ENCODE measurements at places on chromosomes 7 and 10.

GRCh38 chr7:105487579-105488571 is 34.2 kb downstream of the PUS7 start:
- DNase-seq = no peak

DNA sequence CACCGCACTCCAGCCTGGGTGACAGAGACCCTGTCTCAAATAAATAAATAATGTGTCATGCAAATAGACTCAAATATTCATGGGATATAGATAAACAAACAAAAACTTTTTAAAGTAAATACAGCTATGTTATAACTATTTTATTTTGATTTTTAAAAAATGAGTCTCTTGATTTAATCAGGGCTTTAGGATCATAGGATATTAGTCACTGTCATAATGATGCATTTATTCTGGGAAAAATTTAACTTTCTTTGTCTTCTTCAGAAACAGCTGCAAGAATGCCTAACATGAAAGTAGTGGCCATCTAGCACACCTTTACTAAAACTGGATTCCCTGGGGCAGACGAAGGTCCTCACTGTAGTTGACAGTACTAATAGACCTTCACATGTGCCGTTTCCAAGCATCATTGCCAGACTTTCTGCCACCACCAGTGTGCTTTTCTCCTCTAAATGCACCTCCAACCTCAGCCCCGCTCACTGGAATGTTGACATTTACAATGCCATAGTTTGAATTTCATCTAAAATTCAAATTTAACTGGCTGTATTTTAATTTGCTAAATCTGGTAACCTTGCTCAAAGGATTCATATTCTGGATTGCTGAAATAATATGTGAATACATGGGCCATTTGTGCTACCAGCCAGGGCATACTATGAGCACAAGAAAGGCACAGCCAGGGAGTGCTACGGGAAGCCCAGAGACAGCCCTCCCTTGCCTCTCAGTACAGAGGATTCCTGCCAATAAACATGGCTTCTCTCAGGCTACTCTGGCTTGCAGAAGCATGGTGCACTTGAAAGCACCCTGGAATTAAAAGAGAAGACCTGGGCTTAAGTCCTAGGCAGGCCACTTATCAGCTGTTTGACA is 63.4 kb upstream of the ADO start:
- DNase-seq = no peak

DNA sequence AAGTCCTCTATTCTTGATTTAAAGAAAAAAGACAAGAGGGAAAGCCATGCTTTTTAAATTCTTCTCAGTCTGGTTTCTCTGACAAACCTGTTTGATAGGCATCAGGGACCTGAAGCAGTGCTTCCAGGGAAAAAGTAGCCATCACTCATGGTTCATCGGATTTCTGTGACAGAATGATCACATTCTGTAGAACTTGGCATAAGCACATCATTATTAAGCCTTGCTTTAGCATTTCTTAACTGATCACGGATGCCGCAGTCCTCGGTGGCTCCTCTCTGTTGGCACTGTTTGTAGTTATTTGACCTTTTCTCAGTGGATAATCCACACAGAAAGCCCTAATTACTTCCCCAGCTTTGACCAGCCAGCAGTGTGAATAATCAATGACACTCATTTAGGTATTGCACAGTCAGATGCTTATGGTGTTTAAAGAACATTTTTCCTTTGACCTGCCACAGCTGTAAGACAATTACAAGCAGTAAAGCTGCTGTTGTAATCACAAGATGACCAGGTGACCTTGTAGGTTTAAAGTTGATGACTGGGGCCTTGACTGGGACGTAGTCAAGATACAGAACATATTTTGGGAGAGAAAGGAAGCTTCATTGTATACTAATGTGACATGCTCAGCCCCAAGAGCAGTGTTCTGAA is 64.4 kb upstream of the SKAP2 start:
- DNase-seq = no peak

DNA sequence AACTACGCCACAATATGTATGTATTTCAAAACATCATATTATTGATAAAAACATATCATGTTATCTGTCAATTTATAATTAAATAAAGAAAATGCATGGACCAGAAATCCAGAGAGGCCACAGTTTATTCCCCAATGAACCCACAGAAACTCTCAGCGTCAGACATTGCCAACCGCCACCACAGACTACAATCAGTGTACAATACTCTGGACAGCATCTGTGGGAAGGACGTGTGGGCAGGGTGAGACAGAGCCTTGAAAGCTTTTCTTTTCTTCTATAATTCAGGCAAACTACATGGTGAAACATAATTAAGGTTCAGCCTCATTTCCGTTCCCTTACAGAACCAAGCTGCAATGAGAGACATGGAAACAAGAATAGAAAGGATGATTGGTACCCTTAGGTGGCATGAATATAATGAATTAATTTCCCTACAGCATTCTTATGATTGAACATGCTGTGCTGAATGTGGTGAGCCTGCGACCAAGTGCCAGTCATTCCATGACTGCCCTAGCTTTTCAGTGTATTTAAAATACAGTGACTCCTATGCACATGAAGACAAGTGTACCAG is 909.3 kb downstream of the SORCS1 start:
- no peak for DNase-seq

GRCh38 chr10:770975-771374 is 81.5 kb upstream of the DIP2C start:
- no peak for DNase-seq

- DNase-seq = no peak
Measured at GRCh38 chr10:133481657-133482056, 27.9 kb downstream of the SCART1 start.

GRCh38 chr7:112533591-112533990 is 52.8 kb downstream of the LSMEM1 start:
- DNase-seq = no peak

All from effector CD4-positive, alpha-beta T cell (primary cell).